ENCODE measurements at places on chromosomes 16 and 17.

DNA sequence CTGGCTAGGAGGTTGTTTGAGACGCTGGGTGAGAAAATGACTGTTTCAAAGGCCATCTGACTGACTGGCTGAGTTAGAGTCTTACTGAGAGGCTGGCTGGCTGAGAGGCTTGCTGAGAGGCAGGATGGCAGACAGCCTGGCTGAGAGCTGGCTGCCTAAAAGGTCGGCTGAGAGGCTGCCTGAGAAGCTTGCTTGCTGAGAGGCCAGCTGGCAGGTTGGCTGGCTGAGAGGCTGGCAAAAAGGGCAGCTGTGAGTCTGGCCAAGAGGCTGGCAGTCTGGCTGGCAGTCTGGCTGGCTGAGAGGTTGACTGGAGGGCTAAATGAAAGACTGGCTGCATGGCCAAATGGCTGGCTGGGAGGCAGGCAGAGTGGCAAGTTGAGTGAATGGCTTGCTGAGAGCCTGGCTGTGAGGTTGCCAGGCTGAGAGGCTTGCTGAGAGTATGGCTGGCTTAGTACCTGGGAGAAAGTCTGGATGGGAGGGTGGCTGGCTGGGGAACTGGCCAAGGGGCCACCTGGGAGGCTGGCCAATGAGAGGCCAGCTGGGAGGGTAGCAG, 35.3 kb upstream of the ACSM2B start:
- no peak for DNase-seq

DNA sequence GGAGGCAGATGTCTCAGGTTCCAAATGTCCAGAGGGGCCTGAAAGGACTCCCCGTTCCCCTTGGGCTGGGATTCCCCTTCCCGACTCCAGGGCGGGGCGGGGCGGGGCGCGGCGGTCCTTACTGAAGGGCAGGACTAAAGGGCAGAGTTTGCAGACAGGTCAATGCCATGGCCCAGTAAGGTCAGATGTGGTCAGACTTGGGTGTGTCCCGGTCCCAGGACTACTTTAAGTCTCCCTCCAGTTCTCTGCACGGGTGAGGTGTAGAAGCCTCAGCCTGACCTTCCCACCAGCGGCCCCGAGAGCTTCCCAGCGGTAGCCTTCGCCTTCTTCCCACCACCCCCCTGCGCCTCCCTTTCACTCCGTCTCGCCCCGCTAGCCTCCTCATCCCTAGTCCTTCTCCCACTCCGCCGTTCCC, 532 bp downstream of the KDM6B start:
- DNase-seq, result no peak

GRCh38 chr16:86092586-86093480, 193.9 kb downstream of the IRF8 start:
- DNase-seq, result no peak

DNA sequence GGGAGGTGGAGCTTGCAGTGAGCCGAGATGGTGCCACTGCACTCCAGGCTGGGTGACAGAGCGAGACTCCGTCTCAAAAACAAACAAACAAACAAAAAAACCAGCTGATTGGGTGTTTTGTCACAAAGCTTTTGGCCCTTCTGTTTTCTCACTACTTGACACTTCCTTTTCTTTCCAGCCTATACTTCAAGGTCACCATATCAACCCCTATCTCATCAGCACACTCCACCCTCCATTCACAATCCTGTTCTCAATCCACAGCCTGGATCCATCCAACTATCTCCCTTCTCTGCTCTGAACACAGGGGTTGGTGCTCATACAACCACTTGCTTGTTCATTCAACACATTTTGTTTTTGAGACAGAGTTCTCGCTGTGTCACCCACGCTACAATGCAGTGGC, 6.6 kb upstream of the MED11 start:
- no peak for DNase-seq

DNA sequence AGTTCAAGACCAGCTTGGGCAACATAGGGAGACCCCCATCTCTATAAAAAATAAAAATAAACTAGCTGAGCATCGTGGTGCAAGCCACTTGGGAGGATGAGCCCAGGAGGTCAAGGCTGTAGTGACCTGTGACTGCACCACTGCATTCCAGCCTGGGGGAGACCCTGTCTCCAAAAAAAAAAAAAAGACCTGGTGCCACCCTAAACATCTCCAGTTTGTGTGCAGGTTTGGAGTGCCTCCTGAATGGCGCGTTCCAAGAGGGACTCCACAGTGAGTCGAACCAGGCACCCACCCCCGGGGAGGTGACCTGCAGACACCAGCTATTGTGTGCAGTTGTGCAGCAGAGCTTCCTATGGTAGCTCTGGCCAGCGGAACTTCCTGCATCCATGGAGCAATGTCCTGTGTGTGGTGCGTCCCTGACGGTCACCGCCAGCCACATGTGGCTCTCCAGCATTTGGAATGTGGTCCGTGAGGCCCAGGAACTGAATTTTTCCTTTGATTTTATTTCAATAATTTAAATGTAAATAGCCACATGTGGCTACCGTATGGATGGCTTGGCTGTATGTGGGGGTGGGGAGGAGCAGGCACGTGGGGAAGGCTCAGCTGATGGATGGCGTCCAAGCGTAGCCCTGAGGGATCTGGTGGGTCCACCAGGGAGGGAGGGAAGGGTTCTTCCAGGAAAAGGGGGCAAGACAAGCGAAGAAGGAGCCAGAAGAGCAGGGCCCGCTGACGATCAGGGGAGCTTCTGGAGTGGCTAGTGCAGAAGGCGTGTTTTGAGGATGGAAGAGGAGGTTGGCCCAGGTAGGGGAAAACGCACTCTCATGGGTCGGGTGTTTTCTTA, 107.1 kb upstream of the GSE1 start:
- DNase-seq, result no peak

GRCh38 chr17:56108811-56109284, 44.4 kb upstream of the ANKFN1 start:
- DNase-seq, result no peak

DNA sequence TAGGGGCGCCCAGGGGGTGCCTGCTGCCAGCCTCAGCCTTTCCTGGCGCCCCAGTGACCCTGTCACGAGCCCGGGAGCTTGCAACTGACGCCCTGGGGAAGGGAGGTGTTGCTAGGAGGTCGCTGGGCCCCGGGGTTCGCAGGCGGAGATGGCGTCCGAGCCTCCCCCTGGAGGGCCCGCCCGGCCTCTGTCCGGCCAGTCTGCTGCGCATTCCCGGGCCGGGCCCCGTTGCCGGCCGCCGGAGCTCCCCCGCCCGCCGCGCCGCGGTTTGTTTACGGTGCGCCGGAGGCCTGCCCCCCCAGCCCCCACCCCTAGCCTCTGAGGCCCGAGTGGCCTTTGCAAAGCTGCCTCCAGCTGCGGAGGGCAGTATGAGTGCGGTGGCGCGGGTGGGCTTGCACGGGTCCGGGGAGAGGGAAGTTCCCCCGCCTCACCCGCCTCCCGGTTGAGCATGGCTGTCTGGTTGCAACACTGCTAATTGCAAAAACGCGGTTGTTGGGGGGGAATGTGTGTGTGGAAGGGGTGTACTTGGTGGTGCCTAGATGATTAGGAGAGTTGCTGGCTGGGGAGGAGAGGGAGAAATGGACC, 514 bp downstream of the THRA start:
- DNase-seq, result peak; percentile 27

GRCh38 chr16:49809062-49809461, 46.9 kb downstream of the ZNF423 start:
- DNase-seq, result no peak

- DNase-seq, result no peak
Measured at GRCh38 chr17:50134206-50135110, 4.5 kb upstream of the SAMD14 start.

DNA sequence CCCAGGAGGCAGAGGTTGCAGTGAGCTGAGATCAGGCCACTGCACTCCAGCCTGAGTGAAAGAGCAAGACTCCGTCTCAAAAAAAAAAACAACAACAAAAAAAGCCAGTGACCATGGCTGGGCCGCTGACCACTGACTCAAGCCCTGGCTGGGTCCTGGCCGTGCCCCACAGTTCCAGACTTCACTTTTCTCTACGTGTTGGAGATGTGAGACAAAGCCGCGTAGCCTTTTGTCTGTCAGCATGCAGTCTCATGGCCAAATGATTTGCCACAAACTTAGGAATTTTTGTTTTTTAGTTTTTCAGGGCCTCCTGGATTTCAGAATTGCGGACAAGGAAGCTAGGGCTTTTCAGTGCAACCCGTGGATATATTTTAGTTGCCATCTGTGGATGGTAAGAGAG, 89.3 kb upstream of the CIBAR2 start:
- no peak for DNase-seq

DNA sequence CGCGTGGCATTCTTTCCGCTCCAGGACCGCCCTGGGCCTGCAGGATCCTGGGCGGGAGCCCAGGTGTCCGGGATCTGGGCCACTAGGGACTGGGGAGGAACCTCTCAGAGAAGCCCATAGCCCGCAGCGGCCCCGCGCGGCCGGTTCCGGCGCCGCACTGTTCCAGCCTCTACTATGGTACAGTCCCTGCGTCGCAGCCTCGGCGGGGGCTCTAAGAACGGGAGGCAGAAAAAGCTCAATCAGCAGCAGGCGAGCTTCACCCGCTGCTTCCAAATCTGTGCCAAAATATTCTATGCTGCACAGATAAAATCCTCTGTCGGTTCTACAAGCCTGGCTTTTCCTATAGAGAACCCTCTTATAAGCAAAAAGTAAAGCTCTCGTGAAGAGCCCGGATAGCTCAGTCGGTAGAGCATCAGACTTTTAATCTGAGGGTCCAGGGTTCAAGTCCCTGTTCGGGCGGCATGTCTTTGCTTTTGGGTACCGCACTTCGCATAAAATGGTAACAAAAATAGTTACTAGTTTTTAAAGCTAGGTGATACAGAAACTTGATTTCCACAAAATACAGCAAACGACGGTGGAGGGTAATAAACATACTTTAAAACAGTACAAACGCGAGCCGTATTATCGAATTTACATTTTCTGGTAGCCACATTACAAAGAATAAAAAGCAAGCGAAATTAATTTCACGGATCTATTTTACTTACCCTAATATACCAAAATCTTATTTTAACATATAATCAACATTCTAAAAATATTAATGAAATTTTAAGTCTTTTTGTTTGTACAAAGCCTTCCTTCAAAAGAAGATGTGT, 661 bp upstream of the ALOXE3 start:
- DNase-seq, result peak; percentile 85

DNA sequence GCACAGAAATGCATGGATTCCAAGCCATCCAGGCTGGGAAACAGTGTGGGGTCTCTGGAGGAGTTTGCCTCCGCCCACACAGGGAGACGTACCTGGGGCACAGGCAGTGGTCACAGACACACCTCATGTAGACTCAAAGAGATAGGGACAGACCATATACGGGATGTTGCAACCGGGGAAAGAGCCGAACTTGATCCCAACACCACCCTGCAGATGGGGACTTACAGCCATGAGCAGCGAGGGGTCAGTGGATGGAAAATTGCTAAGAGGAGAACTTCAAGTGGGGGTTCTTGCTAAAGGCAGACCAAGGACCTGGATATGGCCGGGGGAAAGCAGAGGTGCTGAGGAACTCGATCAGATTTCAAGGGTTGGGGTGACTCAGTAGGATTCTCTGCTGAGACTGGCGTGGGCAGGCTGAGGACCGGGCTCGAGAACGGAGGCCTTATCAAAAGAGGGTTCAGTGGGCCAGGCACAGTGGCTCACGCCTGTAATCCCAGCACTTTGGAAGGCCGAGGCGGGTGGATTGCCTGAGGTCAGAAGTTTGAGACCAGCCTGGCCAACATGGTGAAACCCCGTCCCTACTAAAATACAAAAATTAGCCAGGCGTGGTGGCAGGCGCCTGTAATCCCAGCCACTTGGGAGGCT, 12.0 kb upstream of the DNAH17 start:
- no peak for DNase-seq

DNA sequence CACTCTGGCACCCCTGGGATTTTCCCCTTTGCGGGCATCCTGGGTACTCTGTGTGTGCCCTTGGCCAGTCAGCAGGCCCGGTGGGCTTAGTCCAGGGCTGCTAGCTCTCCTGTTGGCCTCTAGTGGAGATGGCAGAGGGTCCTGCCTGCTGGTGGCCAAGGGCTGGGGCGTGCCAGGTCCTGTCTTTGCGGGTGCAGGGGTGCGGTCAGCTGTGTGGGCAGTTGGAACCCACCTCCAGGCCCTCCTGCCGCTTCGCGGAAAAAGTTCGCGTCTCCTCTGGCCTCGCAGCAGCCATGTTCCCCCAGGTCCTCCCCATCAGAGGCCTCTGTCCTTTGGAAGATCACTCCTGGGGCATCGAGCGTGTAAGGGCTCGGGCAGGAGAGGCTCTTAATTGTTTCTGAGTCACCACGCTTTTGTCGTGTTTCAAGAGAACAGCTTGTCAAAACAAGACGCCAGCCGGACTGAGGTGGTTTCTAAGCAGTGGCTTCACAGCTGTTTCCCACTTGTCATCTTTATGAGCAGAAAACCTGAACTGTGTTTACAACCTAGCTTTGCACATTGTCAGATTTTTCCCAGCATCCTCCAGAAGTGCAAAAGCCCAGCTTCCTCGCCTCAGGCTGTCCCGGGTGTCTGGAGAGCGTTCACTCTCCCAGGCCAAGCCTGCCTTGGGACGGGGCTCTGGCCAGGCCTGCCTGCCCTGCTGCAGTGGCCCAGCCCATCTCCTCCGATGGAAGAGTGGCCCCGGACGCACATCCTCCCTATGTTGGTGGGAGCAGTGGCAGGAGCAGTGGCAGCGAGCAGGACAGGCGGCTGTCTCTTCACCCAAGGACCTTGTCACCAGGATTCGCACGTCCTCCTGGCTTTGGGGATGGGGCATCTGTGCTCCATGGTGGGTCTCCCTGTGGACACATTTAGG, 5.0 kb upstream of the DNASE1L2 start:
- no peak for DNase-seq

DNA sequence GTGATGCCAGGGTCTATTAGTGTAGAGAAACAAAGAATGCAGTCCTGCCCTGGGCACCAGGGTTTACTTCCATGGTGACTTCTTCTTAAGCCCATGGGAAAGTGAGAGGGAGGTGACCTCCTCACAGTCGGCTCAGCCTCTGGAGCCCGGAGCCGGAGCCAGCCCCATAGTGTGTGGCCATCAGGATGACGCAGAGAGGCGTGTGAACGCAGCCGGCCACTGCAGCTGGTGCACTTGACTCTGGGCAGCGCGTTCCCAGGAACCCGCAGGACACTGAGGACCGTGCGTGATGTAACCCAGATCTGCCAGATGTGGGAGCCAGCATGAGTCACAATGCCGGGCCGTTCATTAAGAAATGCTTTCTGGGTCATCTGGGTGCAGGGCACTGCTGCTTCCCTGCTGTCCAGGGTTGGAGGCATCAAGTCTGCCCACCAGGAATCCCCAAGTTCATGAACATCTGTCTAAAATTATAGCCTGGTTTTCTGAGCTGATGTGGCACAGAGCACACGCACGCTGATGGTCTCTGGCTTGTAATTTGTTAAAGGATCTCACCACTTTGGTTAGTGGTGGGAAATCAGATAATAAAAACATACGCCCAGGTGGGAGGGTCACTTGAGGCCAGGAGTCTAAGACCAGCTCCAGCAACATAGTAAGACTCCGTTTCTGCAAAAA, 114.1 kb downstream of the PITPNC1 start:
- DNase-seq, result no peak
